ENCODE measurements at places on chromosomes 2 and 18. TPM values are rescaled to one million over a fixed set of nuclear protein-coding genes. Genes with fewer than 3 reads are reported as not detected.

DNA sequence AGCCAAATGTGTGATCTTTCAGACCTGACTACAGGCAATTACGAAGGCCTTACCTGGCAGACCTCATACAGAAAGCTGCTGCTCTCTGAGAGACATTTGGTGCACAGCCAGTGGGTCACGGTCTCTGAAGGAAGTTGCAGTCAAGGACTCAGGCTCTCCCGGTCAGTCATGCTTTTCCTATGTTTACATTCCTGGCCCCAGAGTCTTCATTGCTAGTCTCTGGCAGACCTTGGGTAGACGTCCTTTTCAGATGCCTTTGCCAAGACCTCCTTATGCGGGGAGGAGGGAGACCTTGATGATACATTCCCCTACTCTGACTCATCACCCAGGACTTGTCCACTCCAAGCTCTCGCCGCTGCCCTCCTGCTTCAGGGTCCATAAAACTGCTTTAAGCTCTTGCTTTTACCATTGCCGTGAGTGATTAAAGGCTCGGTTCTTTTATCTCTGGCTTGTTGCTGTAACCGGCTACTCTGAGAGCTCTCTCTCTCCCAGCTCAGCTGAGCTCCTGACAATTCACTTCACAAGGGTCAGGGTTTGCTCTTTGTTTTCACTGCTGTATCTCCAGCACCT is 62.0 kb upstream of the SLC35F5 start:
- DNase-seq: peak; percentile 63

Gene BOK
- total RNA-seq: 44.3 TPM

DNA sequence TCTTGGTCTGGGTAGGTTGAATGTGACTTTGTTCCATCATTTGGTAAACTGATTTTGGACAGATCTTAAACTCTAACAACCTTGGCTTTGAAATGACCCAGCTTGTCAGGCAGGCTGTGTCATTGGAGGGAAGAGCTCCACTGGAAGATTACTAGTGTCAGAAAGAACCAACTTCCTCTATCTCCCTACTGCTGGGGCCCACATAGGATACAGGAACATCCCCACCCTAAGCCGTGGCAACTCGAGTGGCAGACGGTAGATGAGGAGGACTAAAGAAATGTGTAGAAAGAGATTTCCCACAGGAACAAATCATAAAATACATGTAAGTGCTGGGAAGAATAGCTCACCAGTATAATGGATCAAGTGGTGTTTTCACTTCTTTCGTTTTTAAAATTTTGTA is 4.3 kb upstream of the G6PC2 start:
- no peak for DNase-seq

- peak; percentile 68 for DNase-seq
Measured at GRCh38 chr2:150486539-150487484, 655 bp downstream of the RND3 start.

GRCh38 chr2:239814116-239814860 is 210.9 kb downstream of the NDUFA10 start:
- peak; percentile 57 for DNase-seq

DNA sequence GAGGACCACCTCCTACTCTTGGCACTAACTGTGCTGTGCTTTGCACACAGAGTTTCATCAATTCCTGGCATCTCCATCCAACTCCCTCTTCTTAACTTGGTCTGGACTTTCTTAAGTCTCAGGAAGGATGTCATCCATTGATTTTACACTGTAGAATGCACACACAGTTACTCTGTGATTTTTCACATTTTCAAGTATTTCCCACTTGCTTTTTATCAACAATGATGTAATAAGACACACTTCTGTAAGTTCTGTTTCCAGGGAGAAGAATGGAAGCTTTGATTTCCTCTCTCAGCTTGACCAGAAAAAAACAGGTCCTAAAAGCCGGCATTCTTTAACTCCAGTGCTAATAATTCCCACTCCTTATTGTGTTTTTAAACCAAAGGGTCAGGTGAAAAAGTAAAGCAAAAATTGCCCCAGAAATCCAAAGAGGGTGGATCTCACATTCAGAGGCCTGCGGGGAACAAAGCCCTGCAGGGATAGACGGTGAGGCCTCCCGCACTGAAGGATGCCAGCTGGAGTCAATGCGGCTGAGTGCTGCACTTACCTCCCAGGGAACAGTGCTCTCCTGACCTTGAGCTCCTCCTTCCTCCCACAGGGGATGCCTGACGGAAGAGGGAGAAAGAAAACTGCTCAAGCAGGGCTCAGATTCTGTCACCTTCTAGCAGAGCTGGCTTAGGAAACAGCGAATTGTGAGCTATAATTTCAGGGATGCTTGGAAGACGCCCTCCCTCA is 83.1 kb downstream of the PDCL3 start:
- DNase-seq: no peak

Gene SLC5A7
- total RNA-seq: 2.1 TPM

DNA sequence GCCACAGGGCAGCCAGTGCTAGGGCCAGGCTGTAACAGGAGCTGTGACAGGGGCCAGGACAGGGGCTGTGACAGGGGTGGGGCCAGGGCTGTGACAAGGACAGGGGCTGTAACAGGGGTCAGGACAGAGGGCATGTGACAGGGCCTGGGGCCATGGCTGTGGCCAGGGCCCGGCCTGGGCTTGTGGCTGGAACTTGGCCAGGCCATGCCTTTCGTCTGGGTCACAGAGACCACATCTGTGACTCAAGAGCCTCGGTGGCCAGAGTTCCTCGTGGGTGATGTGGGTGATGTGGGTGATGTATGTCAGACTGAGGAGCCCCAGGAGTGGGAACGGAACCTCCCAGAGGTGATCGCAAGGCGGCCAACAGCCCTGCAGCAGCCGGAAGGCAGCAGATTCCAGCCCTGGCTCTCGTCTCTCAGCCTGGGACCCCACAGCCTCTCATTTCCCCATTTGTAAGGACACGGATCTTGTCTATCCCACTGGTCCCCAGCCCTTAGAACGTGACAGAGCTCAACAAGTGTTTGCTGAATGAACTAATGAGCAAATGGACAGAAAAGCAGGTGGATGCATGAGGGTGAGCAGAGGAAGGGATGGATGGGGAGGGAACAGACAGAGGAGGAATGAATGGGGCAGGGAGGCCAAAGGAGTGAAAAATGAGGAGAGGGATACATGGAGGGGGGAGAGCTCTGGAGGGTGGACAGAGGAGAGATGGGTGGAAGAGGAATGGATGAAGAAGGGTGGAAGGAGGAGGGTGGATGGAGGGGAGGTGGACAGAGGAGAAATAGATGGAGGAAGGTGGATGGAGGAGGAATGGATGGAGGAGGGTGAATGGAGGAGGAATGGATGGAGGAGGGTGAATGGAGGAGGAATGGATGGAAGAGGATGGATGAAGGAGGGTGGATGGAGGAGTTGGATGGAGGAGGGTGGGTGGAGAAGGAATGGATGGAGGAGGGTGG is 17.3 kb downstream of the ESPNL start:
- no peak for DNase-seq

DNA sequence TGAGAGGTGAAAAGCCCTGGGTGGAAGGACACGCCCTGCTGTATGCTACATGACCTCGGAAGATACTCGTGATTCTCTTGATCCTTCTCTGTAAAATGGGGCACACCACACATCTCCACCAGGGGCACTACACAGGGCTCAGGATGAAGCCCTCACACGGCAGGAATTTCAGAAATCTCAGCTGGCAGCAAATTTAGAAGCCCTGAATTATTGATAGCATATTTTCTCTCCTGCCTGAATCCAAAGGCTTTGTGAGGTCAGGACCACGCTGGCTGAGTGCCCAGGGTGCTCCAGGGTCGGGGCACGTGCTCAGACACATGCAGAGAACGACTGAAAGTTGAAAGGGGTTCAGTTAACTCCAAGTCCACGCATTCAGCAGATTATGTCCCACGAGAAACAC is 42.1 kb upstream of the GALR1 start:
- peak; percentile 79 for DNase-seq

Gene VIT
- 0.46 TPM for total RNA-seq

DNA sequence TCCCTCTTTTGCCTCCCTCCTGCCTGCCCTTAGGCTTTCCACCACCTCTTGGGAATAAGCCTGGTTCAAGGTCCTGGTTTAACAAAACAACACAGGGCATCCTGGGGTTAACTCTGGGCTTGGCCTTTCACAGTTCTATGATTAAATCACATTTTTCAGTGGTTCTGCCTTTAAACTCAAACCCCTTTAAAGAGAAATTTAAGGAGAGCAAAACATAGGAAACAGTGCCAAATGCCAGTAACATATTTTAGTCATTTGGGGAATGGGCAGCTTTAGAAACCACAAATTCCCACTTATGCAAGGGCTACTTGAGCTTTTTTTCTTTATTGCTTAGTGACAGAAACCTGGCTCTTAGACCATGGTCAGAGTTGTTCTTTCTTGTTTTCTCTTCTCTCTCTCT is 112.2 kb upstream of the FZD5 start:
- DNase-seq: peak; percentile 21

GRCh38 chr2:219877728-219878127 is 250.3 kb downstream of the SLC4A3 start:
- no peak for DNase-seq

DNA sequence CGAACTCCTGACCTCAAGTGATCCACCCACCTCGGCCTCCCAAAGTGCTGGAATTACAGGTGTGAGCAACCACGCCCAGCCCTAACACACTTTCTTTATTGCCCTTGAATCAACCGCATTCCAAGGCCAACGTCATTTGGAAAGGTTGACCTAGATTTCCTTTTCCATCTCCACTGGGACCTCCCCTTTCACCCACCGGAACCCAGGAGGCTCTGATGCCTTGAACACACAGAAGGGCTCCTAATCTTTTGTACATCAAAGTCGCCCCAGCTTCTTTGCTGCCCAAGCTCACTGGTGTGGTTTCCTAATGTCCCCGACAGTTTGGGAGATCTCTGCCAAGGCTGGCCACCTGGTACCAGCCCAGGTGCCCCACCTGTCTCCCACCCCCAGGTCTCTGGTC is 46.2 kb upstream of the CAB39 start:
- DNase-seq: no peak

DNA sequence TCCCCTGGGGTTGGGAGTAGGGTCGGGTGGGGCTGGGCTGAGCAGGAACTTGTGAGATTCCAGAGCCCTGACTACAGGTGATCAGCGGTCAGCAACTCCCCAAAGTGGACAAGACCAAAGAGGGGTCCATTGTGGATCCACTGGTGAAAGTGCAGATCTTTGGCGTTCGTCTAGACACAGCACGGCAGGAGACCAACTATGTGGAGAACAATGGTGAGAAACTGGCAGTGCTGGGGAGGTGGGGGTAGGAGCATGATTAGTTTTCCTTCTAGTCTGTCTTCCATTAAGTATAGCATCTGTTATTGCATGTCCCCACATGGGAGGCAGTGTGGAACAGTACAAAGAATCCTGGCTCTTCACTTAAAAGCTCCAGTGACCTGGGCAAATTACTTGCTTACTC is 23.7 kb downstream of the ZNF142 start:
- no peak for DNase-seq

DNA sequence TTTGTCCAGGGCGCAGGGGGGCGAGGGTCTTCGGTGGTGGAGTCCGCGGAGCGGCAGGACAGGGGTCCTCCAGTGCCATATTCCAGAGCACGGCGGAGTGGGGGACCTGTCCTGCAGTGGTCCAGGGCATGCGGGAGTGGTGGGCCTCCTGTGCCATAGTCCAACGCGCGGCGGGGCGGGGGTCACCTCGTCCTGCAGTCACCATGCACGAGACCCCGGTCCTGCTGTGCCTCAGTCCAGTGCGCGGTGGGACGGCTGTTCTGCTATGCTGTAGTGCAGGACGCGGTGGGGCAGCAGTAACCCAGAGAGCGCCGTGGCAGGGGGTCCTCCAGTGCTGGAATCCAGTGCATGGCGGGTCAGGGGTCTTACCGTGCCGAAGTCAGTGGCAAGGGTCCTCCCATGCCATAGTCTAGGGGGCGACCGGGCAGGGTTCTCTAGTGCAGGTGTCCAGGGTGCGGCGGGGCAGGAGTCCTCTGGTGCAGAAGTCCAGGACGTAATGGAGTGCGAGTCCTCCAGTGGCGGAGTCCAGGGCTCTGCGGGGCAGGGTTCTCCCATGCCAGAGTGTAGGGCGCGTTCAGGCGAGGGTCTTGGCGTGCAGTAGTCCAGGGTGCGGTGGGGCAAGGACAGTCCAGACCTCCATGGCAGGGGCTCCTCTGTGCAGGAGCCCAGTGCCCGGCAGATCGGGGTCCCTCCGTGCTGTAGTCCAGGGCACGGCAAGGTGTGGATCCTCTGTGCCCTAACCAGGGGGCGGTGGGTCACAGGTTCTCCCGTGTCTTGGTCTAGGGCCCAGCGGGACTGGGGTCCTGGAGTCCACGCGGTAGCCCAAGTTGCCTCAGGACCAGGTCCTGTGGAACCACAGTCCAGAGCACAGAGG is 130.4 kb downstream of the CCDC74A start:
- DNase-seq: no peak

DNA sequence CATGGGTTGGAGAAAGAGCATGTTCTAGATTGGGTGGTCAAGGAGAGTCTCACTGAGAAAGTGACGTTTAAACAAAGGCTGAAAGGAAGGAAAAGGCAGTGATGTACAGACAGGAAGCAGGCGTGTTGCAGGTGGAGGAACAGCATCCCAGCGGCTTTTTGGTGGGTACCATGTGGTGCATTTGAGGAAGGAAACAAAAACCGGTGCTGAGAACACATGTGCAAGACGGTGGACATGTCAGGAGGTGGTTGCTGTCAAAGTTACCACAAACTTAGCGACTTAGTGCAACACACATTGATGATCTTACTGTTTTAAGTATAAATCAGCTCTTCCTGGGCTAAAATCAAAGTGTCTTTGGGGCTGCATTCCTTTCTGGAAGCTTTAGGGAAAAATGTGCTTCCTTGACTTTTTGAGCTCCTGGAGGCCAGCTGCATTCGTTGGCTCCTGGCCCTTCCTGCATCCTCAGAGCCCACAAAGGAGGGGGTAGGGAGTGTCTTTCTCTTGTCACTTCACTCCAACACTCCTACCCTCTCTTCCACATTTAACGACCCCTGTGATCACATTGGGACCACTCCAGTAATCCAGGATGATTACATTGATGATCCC is 380.6 kb downstream of the FBXO15 start:
- DNase-seq: no peak

Gene TGFA
- total RNA-seq: 1.9 TPM

Gene CTIF
- total RNA-seq: 30.2 TPM

DNA sequence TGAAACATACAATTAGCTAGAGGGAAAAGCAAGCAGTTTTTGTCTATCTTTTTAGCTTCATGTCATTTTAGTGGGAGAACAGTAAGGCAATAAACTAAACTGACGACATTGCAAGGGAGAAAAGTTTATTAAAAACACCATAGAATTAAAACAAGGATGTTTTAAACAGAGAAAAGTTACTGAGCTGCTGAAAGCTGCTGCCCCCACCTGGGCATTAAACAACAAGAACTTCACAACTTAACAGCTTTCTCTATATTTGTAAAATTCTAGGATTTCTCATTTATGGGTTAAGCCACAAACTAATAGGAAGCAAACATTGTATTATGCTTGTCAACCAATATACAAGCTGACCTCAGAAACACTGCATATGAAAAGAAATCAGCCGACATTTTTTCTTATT is 289.2 kb downstream of the ERBB4 start:
- DNase-seq: no peak

- DNase-seq: peak; percentile 71
Measured at GRCh38 chr2:217459680-217460405, 543.0 kb downstream of the TNS1 start.

- no peak for DNase-seq
Measured at GRCh38 chr2:31219131-31219969, 2.0 kb upstream of the CAPN14 start.
